ENCODE measurements at places on chromosomes 4 and X.

DNA sequence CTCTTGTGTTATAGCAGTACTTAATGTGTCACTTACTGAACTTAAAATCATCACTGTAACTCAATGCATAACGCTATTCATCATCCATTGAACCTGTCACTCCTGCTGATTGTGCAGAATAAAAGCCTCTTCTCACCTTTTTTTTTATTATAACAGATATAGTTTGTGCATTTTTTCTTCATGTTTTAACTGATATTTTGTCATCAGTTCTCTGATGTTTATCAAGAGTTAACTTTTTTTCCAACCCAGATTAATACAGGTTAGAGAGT, 100.4 kb downstream of the SLIT2 start:
- no peak for DNase-seq

DNA sequence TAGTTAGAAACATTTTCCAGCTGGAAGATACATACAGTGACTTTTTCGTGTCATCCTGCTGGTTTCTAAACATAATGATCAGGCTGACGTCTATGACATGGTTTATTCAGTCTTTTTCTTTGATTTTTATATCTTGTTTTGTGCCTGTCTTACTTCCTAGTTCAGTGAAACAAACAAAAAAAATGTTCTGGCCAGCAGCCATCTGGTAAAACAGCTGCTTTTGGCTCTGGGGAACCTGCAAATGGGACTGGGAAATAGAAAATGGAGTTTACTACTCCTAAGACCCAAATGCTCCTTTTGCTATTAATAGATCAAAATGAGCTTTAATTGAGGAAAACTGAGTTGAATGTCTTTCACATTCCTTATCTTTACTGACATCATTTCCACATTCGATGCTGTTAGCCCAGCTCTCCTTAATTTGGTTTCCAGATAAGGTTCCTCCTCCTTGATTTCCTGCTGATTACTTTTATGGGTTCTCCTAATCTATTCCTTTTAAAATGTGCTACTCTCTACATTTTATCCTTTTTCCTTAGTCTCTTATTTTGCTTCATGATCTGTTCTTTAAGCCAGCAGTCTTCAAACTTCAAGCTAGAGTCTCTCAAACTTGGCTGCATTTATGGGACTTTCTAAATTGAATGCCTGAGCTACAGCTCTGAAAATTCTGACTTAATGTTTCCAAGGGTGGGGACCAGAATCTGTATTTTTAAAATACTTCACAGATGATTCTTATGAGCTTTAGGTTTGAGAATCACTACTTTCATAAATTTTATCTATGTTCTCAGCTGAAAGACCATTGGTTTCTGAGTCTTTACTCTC, 499.5 kb downstream of the ANKRD50 start:
- no peak for DNase-seq

DNA sequence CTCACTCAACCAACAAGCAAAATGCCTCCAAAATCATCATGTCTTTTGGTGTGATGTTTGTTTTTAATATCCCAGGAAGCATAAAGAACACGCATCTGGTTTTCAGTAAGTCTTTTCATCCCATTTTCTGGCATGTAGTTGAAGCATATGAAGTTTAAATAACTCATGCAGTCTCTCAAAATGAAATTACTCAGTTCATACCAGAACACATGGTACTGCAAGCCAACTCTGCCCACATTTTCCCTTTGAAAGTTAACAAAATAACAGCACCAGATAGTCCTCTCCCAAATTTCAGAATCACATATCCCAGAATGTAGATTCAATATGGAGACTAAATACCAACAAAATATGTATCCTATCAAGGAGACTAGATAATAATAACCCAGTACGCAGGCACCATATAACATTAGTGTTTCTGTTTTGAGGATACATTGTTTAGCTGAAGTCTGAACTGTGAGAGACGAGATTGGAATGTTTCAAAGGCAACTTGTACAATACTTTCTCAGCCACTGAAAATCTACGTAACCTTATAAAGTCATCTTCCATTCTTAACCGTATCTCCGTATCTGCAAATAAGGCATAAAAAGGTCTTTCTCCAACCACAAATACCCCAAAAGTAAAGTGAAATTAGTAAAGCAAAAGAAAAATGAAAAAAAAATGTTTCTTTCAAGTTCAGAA, 23.1 kb downstream of the CORIN start:
- no peak for DNase-seq

DNA sequence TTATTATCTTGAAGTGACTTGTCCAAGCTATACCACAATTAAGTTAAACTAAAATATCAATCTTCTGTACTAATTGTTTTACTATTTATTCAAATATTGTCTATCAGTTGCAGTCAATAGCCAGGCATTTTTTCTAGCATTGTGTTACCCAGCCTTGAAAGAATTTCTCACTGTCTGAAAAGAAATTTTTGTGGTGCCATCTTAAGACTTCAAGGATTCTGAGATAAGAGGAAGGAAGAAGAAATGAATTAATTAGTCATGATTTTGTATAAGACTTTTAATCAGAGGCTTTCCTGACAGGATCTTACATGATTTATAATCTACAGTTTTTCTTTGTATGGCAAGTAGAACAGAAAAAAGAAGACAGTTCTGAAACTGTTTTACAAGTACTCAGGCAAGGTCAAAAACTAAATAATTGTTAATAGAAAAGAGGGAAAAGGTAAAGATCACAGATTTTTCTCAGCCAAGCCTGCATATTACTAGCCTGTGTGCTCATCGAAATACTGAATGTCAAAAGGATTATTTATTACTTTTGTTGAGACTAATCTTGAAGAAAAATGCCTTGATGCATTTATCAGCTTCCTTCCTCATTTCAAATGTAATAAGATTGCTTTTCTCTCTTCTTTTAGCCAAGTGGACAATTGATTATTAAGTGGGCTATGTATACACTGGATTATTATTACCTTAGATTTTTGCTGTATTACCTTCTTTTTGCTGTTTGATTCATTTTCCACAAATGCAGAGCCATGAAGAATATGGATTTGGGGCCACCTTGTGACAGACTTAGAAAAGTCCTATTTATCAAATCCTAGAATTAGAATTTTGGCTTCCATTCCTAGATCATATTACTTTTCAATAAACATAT, 53.8 kb downstream of the CXCL1 start:
- peak; percentile 59 for DNase-seq

DNA sequence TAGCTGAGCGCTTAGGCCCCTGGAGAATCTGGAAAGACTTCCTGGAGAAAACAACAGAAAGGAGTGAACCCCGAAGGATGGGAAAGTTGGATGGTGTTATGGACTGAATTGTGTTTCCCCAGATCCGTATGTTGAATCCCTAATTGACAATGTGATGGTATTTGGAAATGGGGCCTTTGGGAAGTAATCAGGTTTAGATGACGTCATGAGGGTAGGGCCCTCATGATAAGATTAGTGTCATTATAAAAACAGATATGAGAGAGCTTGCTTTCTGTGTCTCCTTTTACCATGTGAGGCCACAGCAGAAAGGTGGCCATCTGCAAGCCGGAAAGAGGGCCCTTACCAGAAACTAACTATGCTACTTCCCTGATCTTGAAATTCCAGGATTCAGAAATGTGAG, 159.5 kb downstream of the QDPR start:
- no peak for DNase-seq

- peak; percentile 75 for DNase-seq
Measured at GRCh38 chrX:154542723-154543424, 3.8 kb downstream of the G6PD start.

GRCh38 chrX:154443992-154444754, at the start of gene FAM50A:
FAM50A (plus strand) TSS chrX:154444141; CDS start chrX:154444236, 95 bp downstream.
- peak; percentile 39 for DNase-seq

GRCh38 chrX:95995583-95995982, 689.1 kb upstream of the DIAPH2 start:
- no peak for DNase-seq

DNA sequence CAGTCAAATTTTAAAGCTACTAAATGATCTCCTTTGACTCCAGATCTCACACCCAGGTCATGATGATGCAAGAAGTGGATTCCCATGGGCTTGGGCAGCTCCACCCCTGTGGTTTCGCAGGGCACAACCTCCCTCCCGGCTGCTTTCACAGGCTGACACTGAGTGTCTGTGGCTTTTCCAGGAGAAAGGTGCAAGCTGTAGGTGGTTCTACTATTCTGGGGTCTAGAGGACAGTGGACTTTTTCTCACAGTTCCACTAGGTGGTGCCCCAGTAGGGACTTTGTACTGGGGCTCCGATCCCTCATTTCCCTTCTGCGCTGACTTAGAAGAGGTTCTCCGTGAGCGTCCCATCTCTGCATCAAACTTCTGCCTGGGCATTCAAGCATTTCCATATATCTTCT, 845.2 kb downstream of the PCDH18 start:
- DNase-seq, result no peak

GRCh38 chr4:48388525-48389154, 47.3 kb downstream of the SLAIN2 start:
- DNase-seq, result no peak

DNA sequence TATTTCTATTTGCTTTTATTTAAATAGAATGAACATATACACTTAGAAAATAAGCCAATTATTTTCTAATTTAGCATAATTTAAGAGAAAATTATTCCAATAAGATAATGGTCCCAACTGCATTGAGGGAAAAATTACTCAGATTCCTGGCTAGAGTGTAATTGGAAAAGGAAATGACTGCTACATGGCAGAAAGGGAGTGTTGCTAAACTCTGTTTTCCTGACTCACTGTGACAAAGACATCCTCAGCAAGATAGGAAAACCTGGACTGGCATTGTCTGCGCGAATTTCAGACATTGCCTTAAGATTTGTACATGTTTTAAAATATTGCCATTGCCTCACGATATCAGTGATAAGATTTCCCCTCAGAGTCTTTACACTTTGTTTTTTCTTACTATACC, 8.2 kb downstream of the TNIP3 start:
- DNase-seq, result peak; percentile 30

- DNase-seq, result no peak
Measured at GRCh38 chrX:102975016-102975415, 37.9 kb downstream of the RAB40AL start.

DNA sequence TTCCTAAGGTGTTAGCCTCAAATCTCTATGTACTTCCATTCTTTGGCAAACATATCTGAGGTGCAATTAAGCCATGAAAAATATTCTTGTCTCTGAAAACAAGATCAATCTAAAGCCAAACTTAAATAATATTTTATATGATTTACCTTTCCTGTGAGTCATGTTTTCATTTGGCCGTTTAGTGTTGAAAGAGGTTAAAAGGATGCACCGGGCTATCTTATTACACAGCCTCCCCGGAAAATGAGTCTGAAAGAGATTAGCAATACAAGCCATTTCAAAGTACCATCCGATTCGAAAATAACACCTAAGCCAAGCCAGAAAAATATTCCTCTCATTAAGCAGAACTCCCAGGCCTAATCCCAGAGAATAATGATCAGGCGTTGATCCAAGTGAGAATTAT, 161.5 kb upstream of the EPHA5 start:
- DNase-seq, result no peak

GRCh38 chr4:76061982-76062381, 12.5 kb upstream of the ART3 start:
- DNase-seq, result no peak

DNA sequence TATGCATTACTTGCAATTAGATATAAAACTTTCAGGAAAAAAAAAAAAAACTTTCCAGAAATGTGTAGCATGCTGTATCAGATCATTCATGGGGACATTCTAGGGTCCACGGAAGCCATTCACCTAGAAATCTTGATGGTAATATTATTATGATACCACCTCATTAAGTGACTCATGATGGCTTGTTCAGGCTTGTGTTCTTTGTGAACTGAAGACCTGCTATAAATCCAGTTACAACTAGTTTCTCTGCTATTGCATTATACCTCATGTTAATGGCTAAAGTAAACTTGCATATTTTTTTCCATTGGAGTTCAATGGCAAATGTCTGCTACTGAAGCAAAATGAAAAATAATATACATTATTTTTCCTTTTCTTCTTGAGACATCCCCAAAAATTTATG, 35.3 kb upstream of the PTPN13 start:
- no peak for DNase-seq

DNA sequence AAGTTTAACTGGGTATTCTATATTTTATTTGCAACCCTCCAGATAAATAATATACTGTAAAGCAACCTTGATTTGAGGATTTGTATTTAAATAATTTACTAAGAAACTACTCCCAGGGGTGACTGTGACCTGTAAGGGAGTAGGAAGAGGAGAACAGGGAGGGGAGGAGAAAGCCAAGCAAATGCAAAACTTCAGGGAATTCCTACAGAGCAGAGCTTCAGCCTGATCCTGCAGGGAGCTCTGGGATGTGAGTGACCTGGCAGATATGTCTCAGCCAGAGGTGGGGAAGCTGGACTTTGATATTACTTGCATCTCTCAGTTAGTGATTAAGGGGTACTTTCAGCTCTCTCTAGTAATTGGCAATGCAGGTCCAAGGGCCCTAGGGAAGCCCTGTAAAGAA, 302.0 kb downstream of the FRMPD4 start:
- DNase-seq, result no peak

Data from Kasumi-1 (cell line).